ENCODE measurements at places on chromosomes 2 and 18.

GRCh38 chr2:460861-461260 is 173.0 kb upstream of the ALKAL2 start:
- DNase-seq, result no peak

- DNase-seq, result no peak
Observed at GRCh38 chr2:218389333-218390150, 7.5 kb downstream of the SLC11A1 start.

- no peak for DNase-seq
Observed at GRCh38 chr18:57627488-57627887, 5.9 kb upstream of the NARS1 start.

- DNase-seq, result no peak
Observed at GRCh38 chr2:8576525-8577167, 105.2 kb upstream of the ID2 start.

DNA sequence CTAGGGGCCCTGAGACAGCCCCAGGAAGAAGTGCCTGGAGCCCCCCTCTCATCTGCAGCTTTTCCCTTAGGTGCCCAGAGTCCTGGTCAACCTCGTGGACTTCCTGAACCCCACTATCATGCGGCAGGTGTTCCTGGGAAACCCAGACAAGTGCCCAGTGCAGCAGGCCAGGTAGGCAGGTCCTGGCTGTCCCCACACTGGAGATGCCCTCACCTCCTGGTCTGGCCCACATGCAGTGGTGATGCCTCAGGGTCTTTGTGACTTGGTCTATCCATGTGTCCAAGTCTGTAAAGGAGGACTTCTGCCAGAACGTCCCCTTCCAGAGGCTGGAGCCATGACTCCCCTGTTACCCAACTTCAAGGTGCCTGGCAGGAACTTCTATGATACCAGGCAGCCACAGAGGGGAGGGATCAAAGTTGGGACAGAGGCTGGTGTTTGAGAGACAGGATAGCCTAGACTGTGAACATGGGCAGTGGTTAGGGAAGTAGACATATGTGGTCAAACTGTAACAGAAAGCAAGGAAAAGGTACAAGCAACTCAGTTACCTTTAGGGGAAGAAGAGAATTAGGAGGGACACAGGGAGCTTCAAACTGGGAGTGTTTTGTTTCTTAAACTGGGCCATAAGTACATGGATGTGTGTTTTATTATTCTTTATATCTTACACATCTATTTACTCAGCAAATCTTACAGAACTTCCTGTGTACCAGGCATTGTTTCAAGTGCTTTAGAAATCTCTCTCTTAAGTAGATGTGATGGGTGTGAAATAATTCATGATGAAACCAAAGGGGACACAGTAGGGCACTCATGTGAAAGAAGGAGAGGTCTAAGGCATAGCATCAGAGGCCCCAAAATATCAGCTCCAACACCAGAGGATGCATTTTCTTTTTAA is 107.1 kb downstream of the PLB1 start:
- no peak for DNase-seq

DNA sequence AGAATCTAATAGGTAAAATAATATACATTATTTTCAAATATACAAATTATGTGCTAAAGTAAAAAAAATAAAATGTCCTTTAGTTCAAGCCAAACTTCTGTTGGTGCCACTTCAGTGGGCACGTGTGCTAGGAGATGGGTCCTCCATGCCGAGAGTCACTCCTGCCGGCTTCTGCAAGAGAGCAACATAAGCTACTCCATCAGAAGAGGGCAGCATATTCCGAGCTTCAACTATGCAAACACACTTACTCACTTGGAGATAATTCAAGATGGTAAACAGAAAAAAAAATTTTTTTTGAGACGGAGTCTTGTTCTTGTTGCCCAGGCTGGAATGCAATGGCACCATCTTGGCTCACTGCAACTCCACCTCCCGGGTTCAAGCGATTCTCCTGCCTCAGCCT is 24.4 kb downstream of the CNOT11 start:
- no peak for DNase-seq

GRCh38 chr2:150528861-150529801 is 41.7 kb upstream of the RND3 start:
- peak; percentile 48 for DNase-seq

- peak; percentile 84 for DNase-seq
Observed at GRCh38 chr2:240624950-240625621, at the start of gene GPR35. Gene GPR35, plus strand, starts transcription at chr2:240625480. Its CDS starts 4,473 bp downstream, at chr2:240629953.

DNA sequence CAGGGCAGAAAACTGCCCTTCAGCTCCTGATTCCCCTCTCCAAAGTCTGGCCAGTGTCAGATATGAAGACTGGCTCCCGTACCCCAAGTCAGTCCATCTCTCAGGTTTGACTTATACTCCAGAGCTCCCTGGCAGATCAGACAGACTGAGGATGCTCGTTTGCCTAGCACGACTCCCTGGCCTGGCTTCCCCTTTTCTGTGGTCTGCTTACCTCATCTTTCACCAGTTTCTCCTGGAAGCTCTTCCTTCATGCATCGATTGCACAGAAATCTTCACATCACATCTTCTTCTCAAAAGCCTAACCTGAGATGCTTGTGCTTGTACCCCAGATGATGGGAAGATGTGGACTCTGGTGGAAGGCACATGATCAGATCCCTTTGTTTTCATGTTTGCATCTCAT is 387.9 kb upstream of the POU3F3 start:
- no peak for DNase-seq

GRCh38 chr2:67604360-67604759 is 207.2 kb downstream of the ETAA1 start:
- no peak for DNase-seq

DNA sequence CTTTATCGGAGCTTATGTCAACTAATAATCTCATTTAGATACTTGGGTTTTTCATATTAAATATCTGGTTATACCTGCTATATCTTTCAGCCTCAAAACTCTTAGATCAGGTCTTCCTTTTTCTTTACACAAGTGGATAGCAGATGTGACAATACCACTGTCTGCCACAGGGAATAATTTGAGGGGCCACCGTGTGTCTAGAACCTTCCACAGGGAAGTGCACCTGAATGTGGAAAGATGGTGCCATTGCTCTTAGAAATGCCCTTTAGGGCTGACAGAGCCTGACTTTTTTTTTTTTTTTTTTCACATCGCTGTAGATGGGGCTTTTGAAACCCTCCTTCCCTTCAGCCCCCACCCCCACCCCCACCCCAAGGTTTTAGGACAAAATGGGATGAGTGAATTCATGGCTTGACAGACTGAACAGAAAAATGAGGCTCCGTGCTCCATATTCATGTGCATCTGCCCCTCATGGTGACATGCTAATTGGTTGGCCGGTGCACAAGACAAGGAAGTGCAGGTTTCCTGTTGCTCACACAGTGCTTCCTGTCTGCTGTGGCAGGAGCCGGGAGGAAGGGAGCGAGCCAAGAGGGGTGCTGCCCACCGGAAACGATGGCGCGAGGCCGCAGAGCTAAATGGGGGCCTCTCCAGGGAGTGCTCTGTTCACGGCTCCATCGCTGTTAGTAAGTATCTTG is 246.0 kb downstream of the LDLRAD4 start:
- peak; percentile 30 for DNase-seq

DNA sequence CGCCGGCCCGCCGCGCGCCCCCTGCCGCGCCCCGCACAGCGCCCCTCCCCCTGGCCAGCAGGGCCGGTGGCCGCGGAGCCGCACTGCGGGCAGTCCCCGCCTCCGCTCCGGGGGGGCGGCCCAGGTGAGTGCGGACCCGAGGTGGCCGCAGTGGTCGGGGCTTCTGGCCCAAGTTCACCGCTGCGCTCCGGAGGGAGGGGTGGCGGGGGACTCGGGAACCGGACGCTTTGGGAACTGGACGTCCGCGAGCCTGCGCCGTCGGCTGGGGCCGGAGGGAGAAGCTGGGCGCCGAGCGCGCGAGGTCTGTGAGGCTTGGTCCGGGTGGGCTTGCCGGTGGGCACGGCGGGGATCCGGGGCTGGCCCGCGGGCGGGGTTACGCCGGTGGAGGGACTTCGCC is 591 bp upstream of the LDLRAD4 start:
- DNase-seq, result no peak

DNA sequence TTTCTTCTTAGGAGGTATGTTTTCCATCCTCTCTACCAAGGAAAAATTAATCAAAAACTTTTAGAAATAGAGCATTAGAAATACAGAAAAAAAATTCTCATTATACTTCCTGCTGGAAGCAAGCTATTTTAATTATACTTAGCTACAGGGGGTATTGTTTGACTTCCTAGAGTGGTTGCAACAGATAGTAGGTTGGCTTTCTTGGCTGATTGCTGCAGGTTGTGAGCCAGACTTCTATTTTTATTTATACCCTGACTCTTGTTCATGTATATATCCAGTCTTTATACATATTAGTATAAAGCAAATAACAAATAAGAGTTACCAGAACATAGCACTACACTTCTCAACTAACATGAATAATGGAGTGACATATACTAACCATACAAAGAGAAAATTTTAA is 460.8 kb upstream of the REG3G start:
- DNase-seq, result no peak

- no peak for DNase-seq
Observed at GRCh38 chr18:22009242-22009641, 160.1 kb upstream of the GATA6 start.

GRCh38 chr2:2021995-2022394 is 277.7 kb upstream of the PXDN start:
- DNase-seq, result no peak

- no peak for DNase-seq
Observed at GRCh38 chr2:225041207-225041850, 939 bp downstream of the DOCK10 start.

GRCh38 chr2:164802095-164802707 is 39.4 kb downstream of the COBLL1 start:
- peak; percentile 74 for DNase-seq
